ENCODE measurements at places on chromosomes 5 and 9. TPM values are rescaled to one million over a fixed set of nuclear protein-coding genes. Genes with fewer than 3 reads are reported as not detected.

OCLN gene
- total RNA-seq: 0.90 TPM

DPYSL3 gene
- 20.2 TPM for total RNA-seq

GMCL2 gene
- not detected for total RNA-seq

NR5A1 gene
- total RNA-seq: not detected

RNF183 gene
- not detected for total RNA-seq

STX17 gene
- 12.3 TPM for total RNA-seq

PCDHGA8 gene
- total RNA-seq: 0.64 TPM

CAMK4 gene
- total RNA-seq: 0.13 TPM

SLC46A2 gene
- total RNA-seq: not detected

TBC1D9B gene
- total RNA-seq: 70.7 TPM

SPATA6L gene
- 3.3 TPM for total RNA-seq

PDLIM4 gene
- 26.7 TPM for total RNA-seq

ARHGEF39 gene
- 1.0 TPM for total RNA-seq

ACTL7A gene
- total RNA-seq: not detected

PCDHB5 gene
- 0.51 TPM for total RNA-seq

GADD45G gene
- total RNA-seq: under 0.01 TPM

Measured in dermis microvascular lymphatic vessel endothelial cell (primary cell).